ENCODE measurements at places on chromosomes 2 and 18. TPM values are rescaled to one million over a fixed set of nuclear protein-coding genes. Genes with fewer than 3 reads are reported as not detected.

DNA sequence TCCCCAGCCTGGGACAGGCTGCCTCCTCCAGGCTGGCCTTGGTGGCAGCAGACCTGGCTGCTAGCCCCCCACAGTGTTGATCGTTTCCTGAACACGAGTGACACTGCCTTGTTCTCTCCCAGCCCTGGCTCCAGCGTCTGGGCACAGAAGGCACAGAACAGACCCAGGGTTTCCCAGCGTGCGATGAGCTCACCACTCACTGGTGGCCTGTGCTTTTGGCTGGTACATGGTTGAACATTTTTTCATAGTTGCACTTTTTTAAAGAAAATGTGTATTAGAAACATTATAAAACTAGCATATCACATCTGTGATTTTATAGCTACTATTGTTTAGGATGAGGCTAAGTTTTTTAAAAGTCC, 40.9 kb downstream of the SCTR start:
- DNase-seq: no peak

- no peak for DNase-seq
These were observed 420.3 kb upstream of the FSIP2 start for GRCh38 chr2:185318271-185318724.

Gene CYRIA
- 1.2 TPM for total RNA-seq

DNA sequence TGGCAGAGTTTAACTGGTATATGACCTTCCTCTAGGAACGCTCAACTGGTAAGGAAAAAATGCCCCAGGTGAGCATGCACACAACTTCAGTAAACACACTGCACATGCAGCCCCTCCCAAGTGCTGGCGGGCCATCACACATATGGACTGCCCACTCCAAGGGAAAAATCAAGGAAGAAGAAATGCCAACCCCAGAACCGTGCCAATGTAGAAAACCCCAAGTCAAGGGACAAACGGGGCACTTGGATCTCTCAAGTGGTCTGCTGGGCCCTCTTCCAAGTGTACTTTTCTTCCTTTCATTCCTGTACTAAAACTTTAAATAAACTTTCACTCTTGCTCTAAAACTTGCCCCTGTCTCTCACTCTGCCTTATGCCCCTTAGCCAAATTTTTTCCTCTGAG, 76.4 kb upstream of the ACVR1 start:
- DNase-seq: no peak
